ENCODE measurements at places on chromosomes 1 and 21.

GRCh38 chr1:235058695-235059094, 69.9 kb downstream of the TOMM20 start:
- H3K4me3 ChIP-seq = no peak overlapping the region
- no peaks in the 10 kb centered on the region for H3K27me3 ChIP-seq
- H3K27ac ChIP-seq = no peak overlapping the region
- H3K4me1 ChIP-seq = peaks cover 6% of the 10 kb centered on the region
- H3K36me3 ChIP-seq = no peaks in the 10 kb centered on the region

- H3K27me3 ChIP-seq = no peaks in the 10 kb centered on the region
- no peak for DNase-seq
- H3K36me3 ChIP-seq = no peaks in the 10 kb centered on the region
These were observed 25.6 kb upstream of the PLA2G2E start for GRCh38 chr1:19949016-19949415.

DNA sequence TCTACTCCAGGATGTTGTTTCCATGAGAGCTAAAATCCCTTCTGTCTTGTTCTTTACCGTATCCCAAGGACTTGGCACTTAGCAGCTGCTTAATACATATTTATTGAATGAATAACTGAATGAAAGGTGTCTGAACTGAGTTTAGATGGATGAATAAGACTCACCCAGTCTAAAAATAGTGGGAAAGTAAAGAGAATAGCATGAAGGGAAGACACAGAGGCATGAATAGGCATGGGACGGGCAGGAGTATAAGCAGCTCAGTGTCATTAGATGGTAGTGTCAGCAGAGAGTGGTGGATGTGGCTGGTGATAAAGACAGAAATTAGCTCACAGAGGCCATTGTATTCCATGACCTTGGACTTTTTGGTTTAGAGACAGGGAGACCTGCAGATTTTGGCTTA, 9.2 kb downstream of the IL12RB2 start:
- H3K27ac ChIP-seq = no peak overlapping the region
- no peaks in the 10 kb centered on the region for H3K4me1 ChIP-seq

DNA sequence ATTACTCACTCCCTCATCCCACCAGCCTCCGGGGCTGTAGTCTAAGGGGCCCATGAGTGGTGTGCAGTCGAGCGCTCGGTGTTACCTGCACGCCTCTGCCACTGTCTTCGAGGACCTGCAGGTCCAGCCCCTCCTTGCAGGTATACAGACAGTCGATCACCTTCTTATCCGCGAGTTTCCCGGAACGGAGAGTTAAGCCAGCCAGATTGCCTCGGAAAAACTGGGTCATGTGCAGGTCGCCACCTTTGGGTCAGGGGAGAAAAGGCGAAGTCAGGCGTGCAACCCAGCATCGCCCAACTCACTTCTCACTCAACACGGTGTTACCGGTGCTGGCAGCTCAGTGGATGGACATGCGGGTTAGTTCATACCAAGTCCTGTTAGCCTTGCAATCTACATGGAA, 84.3 kb downstream of the PIK3CD start:
- no peaks in the 10 kb centered on the region for H3K27me3 ChIP-seq
- H3K4me3 ChIP-seq = no peak overlapping the region
- H3K4me1 ChIP-seq = no peaks in the 10 kb centered on the region
- H3K36me3 ChIP-seq = no peaks in the 10 kb centered on the region

DNA sequence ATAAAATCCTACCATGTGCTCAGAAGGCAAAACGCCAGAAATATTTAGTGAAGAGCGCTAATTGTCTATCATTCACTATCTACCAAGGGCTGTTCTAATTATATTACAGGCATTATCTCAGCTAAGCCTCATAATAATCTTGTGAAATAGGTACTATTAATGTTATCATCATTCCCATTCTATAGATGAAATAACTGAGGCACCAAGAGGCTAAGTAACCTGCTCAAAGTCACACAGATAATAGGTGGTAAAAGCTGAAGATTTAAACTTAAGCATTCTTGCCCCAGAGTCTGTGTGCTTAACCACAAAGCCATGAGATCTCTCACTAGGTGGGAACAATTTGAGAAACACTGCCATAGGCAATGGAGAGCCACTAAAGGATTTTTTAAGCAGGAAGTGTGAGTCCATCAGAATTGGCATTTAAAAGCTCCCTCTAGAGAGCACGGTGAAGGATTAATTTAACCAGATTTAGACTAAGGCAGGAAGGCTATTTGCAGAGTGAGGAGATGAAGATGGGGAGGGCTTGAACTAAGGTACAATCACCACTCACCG, 1.7 kb upstream of the SMAP2 start:
- no peak overlapping the region for H3K4me3 ChIP-seq
- peaks cover 3% of the 10 kb centered on the region for H3K4me1 ChIP-seq
- H3K36me3 ChIP-seq = no peaks in the 10 kb centered on the region
- no peak for DNase-seq

GRCh38 chr1:67629370-67630075, 55.5 kb upstream of the GADD45A start:
- no peak overlapping the region for H3K27ac ChIP-seq
- H3K4me3 ChIP-seq = no peak overlapping the region
- H3K27me3 ChIP-seq = no peaks in the 10 kb centered on the region
- no peaks in the 10 kb centered on the region for H3K36me3 ChIP-seq
- peaks cover 4% of the 10 kb centered on the region for H3K4me1 ChIP-seq

DNA sequence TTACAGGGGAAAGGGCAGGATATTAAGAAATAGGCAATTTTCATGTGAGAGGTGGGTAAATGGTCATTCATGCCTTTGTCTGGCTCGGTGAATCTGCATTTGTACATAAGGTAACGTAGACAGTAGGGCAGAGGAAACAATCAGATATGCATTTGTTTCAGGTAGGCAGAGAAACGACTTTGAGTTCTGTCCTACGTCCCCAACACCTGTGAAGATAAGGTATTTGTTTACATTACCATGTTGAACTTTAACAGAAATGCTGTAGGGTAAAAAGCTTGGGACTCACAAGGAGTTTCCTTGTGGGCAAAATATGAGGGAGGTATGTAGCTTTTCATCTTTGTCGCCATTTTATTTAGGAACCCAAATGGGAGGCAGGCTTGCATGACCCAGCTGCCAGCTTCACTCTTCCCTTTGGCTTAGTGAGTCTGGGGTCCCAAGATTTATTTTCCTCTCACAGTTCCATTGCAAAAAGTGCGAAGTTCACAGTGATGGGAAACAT, 31.4 kb downstream of the B3GALT5 start:
- no peak overlapping the region for H3K4me3 ChIP-seq
- H3K4me1 ChIP-seq = no peaks in the 10 kb centered on the region
- H3K27ac ChIP-seq = no peak overlapping the region
- no peak for DNase-seq

- peaks cover 2% of the 10 kb centered on the region for H3K36me3 ChIP-seq
- H3K27ac ChIP-seq = no peak overlapping the region
- H3K27me3 ChIP-seq = no peaks in the 10 kb centered on the region
- H3K4me1 ChIP-seq = no peaks in the 10 kb centered on the region
These were observed 134.2 kb downstream of the NEK7 start for GRCh38 chr1:198291036-198291435.

DNA sequence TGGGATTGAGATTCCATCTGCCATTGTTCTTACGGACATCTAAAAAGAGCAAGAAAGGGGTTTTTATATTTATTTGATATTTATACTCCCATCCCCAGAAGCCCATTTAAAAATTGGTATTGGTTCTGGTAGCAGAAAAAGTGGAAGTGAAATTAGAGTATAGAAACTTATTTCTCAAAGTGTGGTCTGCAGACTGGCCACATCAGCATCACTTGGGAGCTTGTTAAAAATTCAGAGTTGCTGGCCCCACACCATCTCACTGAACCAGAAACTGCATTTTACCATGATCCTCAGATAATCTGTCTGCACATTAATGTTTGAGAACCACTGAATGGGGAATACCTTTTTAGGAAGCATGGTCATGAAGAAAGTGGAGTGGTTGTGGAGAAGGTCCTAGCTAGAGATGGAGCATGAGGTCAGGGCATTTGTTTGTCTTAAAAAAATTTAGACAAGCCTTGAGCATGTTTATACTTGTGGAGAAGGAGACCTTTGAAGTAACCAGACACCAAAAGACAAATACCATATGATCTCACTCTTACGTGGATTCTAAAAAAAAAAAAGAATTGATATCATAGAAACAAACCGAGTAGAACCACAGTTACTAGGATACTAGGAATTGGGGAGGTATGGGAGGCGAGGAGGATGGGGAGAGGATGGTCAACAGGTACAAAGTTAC, 116.3 kb downstream of the ST6GALNAC3 start:
- no peaks in the 10 kb centered on the region for H3K36me3 ChIP-seq
- H3K27me3 ChIP-seq = no peaks in the 10 kb centered on the region
- no peak overlapping the region for H3K4me3 ChIP-seq
- no peak overlapping the region for H3K27ac ChIP-seq
- no peaks in the 10 kb centered on the region for H3K4me1 ChIP-seq

DNA sequence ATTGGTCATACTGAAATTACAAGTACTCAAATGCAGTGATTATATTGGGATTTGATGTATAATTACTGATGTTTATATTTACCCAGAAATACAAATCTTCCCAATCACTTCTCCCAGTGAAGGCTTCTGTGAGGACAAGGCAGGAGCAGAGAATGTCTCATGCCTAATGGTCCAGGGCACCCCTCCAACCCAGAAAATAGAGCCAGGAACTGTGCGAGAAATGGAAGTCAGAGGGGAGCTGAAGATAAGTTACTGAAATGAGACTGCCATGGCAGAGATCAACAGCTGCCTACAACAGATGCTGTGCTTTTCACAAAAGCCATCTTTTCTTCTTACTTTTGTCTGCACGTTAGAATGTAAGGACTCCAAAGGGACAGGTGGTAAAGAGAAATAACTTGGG, 171.2 kb downstream of the TTLL7 start:
- no peaks in the 10 kb centered on the region for H3K27me3 ChIP-seq
- peak; percentile 46 for DNase-seq

DNA sequence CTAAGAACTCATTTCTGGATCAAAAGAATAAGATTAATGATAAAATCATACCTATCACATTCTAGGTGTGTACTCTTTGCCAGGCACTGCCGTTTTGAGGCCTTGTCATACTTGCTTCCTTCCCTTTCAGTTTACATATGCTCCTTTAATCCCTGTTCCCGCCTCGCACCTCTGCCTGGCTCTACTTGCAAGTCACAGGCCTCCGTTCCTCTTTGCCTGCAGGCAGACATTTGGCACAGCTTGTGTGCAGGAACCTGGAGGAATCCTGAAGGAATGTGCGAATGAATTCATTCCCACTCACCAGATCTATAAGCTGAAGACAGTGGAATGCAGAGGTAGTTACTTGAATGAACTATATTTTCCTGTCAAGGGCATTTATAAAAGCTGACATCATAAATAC, 13.8 kb downstream of the WLS start:
- H3K4me1 ChIP-seq = no peaks in the 10 kb centered on the region
- H3K27ac ChIP-seq = no peak overlapping the region
- H3K36me3 ChIP-seq = no peaks in the 10 kb centered on the region
- no peaks in the 10 kb centered on the region for H3K27me3 ChIP-seq
- H3K4me3 ChIP-seq = no peak overlapping the region
- no peak for DNase-seq

DNA sequence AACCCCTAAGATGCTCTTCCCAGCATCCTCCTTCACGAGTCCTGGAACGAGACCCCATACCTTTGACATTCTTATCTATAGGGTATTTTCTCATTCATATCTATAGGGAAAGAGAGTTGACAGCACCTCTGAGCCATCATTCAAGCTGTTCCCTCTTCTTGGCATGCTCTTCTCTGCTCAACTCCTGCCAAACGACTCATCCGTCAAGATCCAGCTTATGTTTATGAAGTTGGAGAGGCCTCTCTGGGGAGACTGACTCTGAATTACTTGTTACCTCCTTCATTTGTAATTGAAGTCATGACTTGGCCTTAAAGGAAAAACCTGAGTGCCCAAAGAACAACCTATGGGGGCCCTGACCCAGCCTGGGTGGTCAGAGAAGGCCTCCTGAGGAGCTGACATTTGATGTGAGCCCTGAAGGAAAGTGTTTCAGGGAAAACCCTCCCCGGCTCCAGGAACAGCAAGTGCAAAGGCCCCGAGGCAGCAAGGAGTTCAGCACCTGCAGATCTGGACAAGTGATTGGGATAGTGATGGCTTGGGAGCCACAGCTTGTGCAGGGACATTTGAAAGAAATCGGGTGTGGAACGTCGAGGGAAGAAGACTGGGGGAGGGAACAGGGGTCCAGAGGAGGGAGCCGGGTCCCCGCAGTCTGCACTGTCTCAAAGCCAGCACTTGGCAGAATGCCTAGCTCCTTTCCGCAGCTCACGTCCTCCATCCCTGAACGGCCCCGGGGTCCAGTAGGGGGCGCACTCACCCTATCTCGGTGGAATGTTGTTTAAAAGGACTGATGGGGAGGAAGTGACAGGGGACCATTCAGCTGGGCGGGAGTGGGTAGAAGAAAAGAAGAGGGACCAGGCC, 14.0 kb upstream of the CDA start:
- no peak overlapping the region for H3K27ac ChIP-seq
- H3K4me1 ChIP-seq = no peaks in the 10 kb centered on the region
- no peak overlapping the region for H3K4me3 ChIP-seq

DNA sequence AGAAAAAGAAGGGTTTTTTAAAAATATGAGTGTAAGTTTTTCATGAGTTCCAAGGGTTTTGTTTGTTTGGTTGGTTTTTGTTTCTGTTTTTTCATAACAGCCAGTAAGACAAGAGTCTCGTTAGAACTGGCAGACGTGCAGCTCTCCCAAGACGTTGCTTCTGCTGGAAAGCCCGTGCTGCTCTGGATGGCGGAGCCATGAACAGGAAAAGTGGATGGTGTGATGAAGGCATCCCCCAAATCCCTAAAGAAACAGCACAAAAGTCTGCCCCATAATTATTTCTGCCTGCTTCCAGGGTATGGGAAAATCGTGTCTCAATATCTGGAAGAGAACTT, 157.9 kb upstream of the BACE2 start:
- no peak overlapping the region for H3K27ac ChIP-seq
- H3K27me3 ChIP-seq = no peaks in the 10 kb centered on the region
- no peak for DNase-seq
- H3K4me3 ChIP-seq = no peak overlapping the region
- no peaks in the 10 kb centered on the region for H3K4me1 ChIP-seq

- no peaks in the 10 kb centered on the region for H3K36me3 ChIP-seq
- DNase-seq = no peak
- no peaks in the 10 kb centered on the region for H3K4me1 ChIP-seq
- no peak overlapping the region for H3K4me3 ChIP-seq
These were observed 12.0 kb upstream of the KCNH1 start for GRCh38 chr1:211145944-211146343.

GRCh38 chr1:6083801-6084446, 38.2 kb downstream of the KCNAB2 start:
- H3K27me3 ChIP-seq = no peaks in the 10 kb centered on the region
- no peak for DNase-seq
- H3K4me1 ChIP-seq = peaks cover 14% of the 10 kb centered on the region
- no peak overlapping the region for H3K27ac ChIP-seq
- no peaks in the 10 kb centered on the region for H3K36me3 ChIP-seq

DNA sequence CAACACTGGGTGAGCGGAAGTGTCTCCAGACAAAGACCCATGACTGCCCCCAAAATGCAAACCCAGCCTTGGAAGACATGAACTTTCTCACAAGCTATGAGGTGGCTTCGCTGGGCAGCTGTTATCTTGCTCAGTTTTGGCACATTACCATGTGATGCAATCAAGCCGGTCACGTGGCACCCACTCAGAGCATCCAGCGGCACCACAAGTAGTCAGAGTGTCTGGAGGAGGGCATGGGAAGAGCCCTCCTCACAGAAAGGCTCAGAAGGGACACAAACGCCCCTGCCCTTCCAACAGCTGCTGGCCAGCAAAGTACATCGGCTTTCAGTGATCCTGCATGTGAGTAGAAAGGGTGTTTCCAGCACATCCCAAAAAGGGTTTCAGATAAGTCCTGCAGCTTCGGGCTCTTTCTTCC, 145.5 kb upstream of the IRF2BP2 start:
- H3K36me3 ChIP-seq = no peaks in the 10 kb centered on the region
- no peak overlapping the region for H3K4me3 ChIP-seq
- H3K4me1 ChIP-seq = no peaks in the 10 kb centered on the region
- peak; percentile 74 for DNase-seq
- no peak overlapping the region for H3K27ac ChIP-seq
- no peaks in the 10 kb centered on the region for H3K27me3 ChIP-seq

Data from heart left ventricle (tissue), 16 donors.